ENCODE measurements at places on chromosomes 7 and 10. TPM values are rescaled to one million over a fixed set of nuclear protein-coding genes. Genes with fewer than 3 reads are reported as not detected.

GDF2 gene
- total RNA-seq, result not detected

HKDC1 gene
- total RNA-seq, result 0.36 TPM

MBL2 gene
- total RNA-seq, result not detected

CFAP69 gene
- 1.6 TPM for total RNA-seq

NRBF2 gene
- total RNA-seq, result 31.2 TPM

TMEM209 gene
- 11.0 TPM for total RNA-seq

GBX1 gene
- not detected for total RNA-seq

HOXA13 gene
- total RNA-seq, result 14.3 TPM

CALCR gene
- total RNA-seq, result not detected

PDZD7 gene
- total RNA-seq, result 1.4 TPM

LIPM gene
- not detected for total RNA-seq

LLCFC1 gene
- not detected for total RNA-seq

OR6B1 gene
- not detected for total RNA-seq

ICA1 gene
- not detected for total RNA-seq

BMPR1A gene
- 47.2 TPM for total RNA-seq

OR2A5 gene
- not detected for total RNA-seq

DUS4L gene
- 4.4 TPM for total RNA-seq

HOGA1 gene
- total RNA-seq, result 0.48 TPM

PNLIPRP1 gene
- total RNA-seq, result not detected

LRRC17 gene
- 33.6 TPM for total RNA-seq

TLX1 gene
- not detected for total RNA-seq

HECTD2 gene
- total RNA-seq, result 5.1 TPM

GRID1 gene
- total RNA-seq, result not detected

FEZF1 gene
- total RNA-seq, result not detected

LHFPL3 gene
- total RNA-seq, result not detected

SFRP4 gene
- total RNA-seq, result not detected

SPDYE16 gene
- not detected for total RNA-seq

NDUFA5 gene
- total RNA-seq, result 49.0 TPM

C10orf67 gene
- total RNA-seq, result 0.88 TPM

PTPRZ1 gene
- not detected for total RNA-seq

FOXP2 gene
- 0.41 TPM for total RNA-seq

ABCB1 gene
- 6.1 TPM for total RNA-seq

EVX1 gene
- not detected for total RNA-seq

PCDH15 gene
- total RNA-seq, result not detected

PIK3CG gene
- total RNA-seq, result not detected

CUEDC2 gene
- 61.9 TPM for total RNA-seq

FKBP6 gene
- not detected for total RNA-seq

VWC2 gene
- total RNA-seq, result not detected

ADK gene
- 92.4 TPM for total RNA-seq

SPACDR gene
- 1.1 TPM for total RNA-seq

TSPAN15 gene
- 3.3 TPM for total RNA-seq
